ENCODE measurements at places on chromosomes 2 and 18.

GRCh38 chr2:9707611-9708160 is 76.9 kb upstream of the YWHAQ start:
- DNase-seq = no peak

DNA sequence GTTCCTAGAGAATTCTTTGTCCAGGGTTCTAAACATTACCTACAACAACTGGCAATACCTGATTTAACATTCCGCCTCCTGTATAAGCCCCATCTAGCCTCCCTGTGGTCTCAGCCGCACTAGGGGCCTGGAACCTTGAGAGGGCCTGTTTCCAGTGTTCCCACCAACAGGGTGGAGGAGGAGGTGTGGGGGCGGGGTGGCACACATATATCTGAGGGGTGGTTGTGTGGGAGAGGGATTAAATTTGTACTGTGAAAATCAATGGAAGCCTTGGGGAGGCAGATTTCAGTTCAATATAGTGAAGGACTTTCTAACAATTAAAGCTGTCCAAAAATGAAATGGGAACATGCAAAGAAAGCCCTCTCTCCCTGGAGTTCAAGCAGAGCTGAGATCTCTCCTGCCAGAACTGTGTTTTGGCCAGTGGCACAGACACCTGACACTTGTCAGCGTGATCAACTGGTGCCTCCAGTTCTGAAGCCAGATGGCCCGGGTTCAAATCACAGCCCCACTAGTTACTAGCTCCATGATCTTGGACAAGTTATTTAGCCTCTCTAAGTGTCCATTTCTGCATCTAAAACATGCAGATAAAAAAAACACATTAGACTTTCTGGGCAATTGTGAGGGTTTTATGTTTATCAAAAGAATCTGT is 17.0 kb upstream of the FZD7 start:
- no peak for DNase-seq

DNA sequence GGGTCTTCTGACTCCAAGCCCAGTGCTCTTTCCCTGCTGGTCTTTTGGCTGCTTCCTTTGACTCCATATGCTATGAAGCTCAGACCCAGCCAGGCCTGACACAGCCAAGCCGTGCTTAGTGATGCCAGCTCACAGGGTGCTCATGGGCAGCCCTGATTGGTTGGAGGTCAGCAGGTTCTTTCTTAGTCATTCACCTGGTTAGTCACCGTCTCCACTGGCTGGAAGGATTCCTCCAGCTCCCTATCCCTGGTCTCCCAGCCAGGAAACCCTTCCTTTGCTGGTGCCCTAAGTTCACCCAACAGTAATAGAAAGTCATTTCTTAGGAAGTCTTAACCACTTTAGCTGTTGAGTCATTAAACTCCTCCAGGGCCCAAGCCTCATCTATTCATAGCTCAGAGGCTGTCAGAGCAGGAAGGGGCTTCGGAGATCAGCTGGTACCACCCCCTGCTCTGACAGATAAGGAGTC is 3.9 kb downstream of the KCNK3 start:
- no peak for DNase-seq

DNA sequence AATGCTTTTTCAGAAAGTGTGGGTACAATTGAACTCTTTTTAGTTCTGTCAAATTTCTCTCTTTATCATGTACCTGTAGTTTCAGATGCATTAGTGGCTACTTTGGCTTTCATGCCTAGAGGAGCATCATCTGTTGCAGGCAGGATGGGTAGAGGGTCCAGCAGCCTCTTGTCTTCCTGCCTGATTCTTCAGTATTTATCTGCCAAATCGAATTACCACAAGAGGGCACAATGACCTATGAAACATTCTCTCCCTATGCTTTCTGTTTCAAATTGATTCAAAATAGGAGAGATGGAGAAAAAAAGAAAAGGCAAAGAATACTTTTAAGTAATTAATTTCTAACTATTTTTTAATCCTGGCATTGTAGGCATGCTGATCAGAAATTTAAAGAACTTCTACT is 477.2 kb downstream of the TRIB2 start:
- no peak for DNase-seq

GRCh38 chr2:123530004-123530403 is 495.1 kb upstream of the CNTNAP5 start:
- DNase-seq = no peak

- no peak for DNase-seq
Measured at GRCh38 chr2:100071335-100072043, 70.9 kb downstream of the AFF3 start.

GRCh38 chr2:105553538-105554196 is 154.8 kb upstream of the FHL2 start:
- no peak for DNase-seq

DNA sequence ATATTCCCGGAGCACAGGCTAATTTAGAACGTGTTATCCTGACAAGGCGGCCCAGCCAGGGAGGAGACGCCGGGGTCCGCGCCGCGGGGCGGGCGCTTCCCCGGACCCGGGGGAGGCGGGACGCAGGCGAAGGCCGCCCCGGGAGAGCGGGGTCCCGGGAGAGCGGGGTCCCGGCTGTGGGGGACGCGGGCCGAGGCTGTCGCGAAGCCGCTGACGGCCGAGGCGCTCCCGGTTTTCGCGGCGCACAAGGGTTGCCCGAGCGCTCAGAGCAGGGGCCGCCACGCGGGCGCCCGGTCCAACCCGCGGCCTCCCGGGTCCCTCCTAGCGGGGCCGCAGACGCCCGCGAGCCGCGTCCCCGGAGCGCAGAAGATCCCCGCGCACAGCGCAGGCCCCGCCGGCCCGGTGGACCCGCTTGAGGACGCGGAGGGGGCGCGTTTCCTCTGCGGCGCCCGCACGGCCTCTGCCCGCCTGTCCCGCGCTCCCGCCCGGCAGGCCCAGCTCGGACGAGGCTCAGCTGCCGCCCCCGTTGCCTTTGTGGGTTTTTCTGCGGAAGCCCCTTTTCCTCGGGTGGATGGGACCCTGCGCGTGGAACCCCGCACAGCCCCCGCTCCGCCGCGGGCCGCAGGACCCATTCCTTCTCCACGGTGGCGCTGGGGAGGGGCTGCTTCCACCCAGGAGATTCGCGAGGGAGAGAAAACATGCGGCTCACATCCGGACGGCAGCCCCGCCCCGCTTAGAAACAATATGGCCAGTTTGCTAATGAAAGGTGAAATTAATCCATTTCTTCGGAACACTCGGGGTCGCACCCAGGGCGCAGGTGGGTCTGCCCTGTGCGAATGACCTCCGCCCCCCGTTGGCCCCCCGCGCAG is 9.6 kb upstream of the KCNG2 start:
- DNase-seq = no peak

- DNase-seq = no peak
Measured at GRCh38 chr2:44789971-44790721, 151.4 kb upstream of the SIX3 start.

DNA sequence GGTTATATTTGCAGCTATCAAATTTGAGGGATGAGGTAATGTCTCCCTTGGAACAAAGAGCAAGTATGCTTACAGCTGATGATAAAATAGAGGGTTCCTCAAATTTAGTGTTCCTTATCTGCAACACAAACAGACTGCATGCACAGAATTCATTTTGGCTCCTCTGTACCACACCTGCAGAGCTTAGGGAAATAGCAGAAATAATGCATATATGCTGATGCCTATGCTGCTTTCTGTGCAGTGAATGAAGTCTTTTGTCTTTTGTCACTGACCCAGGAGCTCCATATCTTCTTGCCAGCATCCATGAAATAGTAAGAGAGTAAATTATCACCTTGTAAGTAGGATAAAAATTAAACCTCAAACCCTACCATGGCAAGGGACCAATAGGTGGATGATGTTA is 69.8 kb downstream of the NCKAP1 start:
- no peak for DNase-seq

DNA sequence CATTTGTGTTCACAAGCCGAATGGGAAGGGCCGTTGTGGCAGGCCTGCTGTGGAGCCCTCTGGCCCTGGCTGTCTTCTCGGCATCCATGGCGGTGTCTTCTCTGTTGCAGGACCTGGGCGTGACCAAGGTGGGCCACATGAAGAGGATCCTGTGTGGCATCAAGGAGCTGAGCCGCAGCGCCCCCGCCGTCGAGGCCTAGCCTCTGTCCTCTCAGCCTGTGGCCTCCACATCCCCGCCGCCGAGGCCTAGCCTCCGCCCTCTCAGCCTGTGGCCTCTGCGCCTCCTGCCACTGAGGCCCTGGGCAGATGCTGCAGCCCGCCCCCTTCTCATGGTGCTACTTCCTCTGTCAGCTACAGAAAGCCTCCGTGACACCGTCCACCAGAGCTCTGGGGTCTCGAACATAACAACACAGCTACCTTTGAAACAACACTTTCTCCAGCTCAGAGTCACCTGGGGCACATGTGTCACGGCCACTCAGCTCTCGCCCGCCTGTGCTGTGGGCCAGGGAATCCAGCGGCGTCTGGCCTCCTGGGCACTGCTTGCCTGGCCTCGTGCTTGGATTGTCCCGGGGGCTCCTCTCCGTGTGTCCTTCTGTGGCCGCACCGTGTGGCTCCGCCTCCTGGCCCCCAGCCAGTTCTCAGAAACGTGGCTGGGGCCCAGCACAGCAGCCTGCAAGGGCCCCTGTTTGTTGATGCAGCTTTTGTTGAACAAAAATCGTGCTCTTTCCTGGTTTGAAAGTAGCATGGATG is 97.1 kb downstream of the USP40 start:
- peak; percentile 37 for DNase-seq

DNA sequence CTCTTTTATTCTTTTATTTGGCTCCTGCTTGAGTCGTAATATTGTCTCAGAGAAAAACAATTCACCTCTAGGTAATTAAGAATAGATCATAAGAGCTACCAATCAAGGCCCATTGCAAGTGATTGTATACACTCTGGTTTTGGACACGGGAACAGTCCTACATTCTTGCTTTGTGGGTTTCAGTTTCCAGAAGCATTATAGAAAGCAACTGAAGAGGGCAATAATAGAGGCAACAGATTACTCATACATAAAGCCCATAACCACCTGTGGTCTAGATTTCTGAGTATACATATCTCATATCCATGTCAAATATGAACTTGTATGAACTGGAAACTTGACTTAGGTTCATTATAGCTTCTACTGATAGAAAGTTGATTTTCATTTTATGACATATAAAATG is 65.4 kb downstream of the DIS3L2 start:
- DNase-seq = no peak

DNA sequence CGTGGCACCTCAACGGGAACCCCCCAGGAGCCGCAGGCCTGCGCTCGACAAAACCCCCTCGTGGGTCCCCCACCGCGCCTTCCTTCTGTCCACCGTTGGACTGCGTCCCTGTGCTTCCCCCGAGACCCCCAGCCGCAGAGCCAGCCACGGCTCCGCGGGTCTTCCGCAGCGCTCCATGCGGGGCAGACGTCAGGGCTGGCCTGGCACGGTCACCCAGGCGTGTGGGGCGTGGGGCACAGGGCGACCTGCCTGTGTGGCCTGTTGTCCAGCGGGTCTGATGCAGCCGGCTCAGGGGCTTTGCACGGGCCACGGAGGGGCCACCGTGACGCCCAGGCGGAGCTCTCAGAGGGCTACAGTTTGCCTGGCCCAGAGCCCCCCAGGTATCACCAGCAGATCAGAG is 11.0 kb downstream of the NFATC1 start:
- DNase-seq = peak; percentile 30

DNA sequence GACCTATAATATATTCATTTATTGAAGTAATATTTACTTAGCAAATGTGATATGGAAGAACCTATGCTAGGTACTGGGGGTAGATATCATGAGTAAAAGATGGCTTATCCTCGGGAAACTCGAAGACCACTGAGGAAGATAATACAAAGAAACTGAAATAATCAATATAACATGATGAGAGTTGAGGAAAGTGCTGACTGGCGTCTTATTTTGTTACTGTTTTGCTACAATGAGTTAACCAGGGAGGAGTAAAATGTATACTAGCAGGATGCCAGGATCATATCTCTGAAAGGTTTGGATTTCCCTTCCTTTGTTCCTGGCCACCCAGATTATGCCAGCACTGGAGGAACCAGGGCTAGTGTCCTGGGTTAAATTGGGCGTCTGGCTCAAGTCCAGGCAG is 111.7 kb upstream of the SPATS2L start:
- DNase-seq = no peak

DNA sequence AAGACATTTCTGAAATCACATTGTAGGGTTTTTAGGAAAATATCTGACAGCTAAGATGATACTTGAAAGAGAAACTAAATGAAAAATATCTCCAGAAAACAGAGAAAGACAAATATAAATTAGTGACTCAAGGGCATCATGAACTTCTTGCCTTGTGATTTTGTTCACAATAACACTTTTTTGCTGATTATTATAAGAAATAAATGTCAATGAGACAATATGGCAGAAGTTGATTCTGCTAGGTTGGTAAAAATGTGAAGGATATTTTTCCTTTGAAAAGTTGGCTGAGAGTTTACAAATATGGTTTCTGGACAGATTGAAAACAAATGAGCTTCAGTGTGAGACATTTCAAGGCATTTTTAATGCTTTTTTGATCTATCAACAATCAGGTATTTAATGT is 1631.2 kb upstream of the ACVR2A start:
- DNase-seq = no peak

DNA sequence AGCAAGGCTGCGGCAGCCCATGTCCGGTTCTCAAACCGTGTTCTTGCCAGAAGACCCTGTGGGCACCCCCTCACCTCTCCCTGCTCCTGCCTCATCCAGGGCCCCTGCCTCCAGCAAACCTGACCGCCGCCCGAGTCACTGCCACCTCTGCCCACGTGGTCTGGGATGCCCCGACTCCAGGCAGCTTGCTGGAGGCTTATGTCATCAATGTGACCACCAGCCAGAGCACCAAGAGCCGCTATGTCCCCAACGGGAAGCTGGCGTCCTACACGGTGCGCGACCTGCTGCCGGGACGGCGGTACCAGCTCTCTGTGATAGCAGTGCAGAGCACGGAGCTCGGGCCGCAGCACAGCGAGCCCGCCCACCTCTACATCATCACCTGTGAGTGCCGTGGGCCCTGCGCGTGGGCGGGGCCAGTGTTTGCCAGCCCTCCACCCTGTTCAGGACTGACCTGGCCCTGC is 32.2 kb downstream of the MTERF4 start:
- no peak for DNase-seq

DNA sequence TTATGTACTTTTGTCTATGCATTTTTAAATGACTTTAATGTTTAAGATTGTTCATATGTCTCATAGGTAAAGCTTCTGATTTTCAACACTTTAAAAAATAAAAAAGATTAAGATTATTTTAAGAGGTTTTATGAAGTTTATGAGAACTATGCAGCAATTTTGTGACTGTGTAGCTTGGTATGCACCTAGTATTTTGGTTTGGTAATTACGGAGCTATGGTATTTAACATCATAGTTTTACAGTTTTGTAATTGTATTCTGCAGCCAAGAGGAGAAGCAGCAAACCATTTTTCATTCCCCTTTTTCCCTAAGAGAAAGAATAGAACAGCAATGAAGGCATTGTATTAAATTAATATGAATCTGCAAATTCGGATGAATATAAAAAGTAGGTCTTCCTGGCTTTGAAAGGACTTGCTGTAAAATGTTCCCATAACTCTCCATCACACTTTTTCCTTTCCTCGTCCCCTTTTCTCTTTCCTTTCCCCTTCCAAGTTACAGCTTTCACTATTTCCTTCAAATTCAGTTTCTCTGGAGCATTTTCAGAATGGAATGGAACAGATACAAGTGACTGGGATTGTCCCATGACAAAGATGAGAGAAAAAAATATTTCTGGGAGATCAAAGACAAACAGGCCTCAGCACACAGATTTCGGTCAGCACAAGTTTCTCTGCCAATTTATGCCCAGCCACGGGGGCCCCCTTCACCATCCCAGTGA is 26.1 kb upstream of the PIEZO2 start:
- DNase-seq = no peak
